ENCODE measurements at places on chromosomes 6 and 20.

- H3K4me1 ChIP-seq: no peaks in the 10 kb centered on the region
- DNase-seq: no peak
- H3K36me3 ChIP-seq: peaks cover 29% of the 10 kb centered on the region
- H3K27ac ChIP-seq: no peak overlapping the region
Observed at GRCh38 chr6:12126051-12126450, 113.9 kb downstream of the HIVEP1 start.

- H3K4me3 ChIP-seq: no peak overlapping the region
- no peak for DNase-seq
- peaks cover 62% of the 10 kb centered on the region for H3K27me3 ChIP-seq
- no peaks in the 10 kb centered on the region for H3K36me3 ChIP-seq
- H3K4me1 ChIP-seq: peaks cover 14% of the 10 kb centered on the region
Observed at GRCh38 chr20:20368418-20369249, 730 bp downstream of the INSM1 start.

DNA sequence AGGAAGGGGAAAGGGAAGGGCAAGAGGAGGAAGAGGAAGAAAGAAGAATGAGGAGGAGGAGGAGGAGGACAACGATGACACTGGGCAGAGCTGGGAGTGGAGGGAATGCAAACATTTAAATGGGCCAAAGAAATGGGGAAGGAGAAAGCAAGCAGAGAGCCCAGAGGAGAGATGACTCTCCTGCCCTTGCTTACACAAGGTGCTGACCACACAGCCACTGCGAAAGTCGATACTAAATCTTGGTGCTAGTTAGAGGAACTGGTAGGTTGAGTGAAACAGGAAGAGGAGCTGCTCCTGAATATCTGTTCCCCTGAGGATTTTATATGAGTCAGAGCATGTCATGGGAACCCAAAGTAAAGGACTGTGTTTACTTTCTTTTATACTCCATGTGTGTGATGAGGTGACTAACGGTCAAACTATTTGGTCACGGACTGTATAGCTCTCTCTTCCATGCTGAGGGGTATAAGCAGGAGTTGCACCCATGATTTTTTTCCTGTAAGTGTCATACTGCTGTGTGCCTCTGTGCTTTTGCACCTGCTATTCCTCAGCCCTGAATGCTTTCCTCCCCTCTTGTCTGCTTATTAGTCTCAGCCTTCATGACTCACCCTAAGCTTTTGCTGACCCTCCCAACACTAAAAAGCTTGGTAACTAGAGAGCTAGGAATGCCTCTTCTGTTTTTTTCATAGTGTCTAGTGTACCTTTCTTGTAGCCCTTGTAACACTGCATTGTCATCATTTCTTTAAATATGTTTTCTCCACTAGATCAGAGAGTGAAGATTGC lies 9.5 kb upstream of the PAQR8 start:
- H3K27ac ChIP-seq: peak overlapping the region; percentile 94
- peak overlapping the region; percentile 56 for H3K4me3 ChIP-seq
- no peak for DNase-seq

DNA sequence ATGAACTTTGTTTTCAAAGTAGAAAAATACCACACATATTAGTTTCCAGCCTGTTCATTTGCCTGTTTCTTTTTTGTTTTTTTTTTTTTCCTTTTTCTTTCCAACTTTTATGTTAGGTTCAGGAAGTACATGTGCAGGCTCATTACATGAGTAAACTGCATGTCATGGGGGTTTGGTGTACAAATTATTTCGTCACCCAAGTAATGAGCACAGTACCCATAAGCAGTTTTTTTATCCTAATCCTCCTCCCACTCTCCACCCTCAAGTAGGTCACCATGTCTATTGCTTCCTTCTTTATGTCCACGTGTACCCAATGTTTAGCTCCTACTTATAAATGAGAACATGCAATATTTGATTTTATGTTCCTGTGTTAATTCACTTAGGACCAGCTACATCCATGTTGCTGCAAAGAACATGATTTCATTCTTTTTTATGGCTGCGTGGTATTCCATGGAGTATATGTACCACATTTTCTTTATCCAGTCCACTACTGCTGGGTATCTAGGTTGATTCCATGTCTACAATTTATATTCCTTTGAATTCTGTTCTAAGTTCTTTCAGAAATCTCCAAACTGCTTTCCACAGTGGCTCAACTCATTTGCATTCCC lies 31.8 kb downstream of the SNX14 start:
- no peaks in the 10 kb centered on the region for H3K4me1 ChIP-seq
- DNase-seq: no peak
- peaks cover 11% of the 10 kb centered on the region for H3K36me3 ChIP-seq

- H3K4me3 ChIP-seq: no peak overlapping the region
- DNase-seq: no peak
- no peak overlapping the region for H3K27ac ChIP-seq
- H3K36me3 ChIP-seq: peaks cover 2% of the 10 kb centered on the region
Observed at GRCh38 chr20:40875116-40876085, 153.2 kb upstream of the TOP1 start.

- H3K4me1 ChIP-seq: peaks cover 4% of the 10 kb centered on the region
- no peak for DNase-seq
- no peak overlapping the region for H3K4me3 ChIP-seq
- H3K27me3 ChIP-seq: no peaks in the 10 kb centered on the region
- H3K27ac ChIP-seq: peak overlapping the region; percentile 10
- H3K36me3 ChIP-seq: no peaks in the 10 kb centered on the region
Observed at GRCh38 chr20:44342248-44342647, 5.4 kb downstream of the R3HDML start.

DNA sequence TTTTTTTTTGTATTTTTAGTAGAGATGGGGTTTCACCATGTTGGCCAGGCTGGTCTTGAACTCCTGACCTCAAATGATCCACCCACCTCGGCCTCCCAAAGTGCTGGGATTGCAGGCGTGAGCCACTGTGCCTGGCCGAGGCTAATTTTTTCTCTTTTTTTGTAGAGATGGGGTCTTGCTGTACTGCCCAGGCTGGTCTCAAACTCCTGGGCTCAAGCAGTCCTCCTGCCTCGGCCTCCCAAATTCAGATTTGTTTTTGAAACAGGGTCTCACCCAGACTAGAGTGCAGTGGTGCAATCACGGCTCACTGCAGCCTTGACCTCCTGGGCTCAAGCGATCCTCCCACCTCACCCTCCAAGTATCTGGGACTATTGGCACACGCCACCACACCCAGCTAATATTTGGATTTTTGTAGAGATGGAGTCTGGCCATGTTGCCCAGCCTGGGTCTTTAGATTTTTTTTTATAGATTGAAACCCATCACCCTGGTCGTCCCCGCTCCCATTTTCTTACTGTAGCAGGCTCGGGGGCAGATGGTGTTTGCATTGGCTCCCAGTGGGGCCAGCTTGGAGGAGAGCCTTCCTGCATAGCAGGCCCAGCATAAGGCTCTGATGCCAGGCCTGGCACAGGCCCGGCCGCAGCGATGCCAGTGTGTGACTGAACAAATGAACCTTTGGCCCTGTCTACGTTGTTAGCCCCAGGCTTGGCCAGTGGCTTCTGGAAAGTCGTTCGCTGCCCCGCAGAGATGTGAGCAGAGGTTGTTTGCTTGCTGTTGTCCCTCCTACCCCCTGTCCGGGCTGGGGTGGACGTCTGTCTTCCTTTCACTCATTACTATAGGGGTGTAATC lies 4.3 kb upstream of the MTG2 start:
- H3K4me3 ChIP-seq: no peak overlapping the region
- no peak overlapping the region for H3K27ac ChIP-seq
- H3K4me1 ChIP-seq: peaks cover 12% of the 10 kb centered on the region
- DNase-seq: peak; percentile 79
- no peaks in the 10 kb centered on the region for H3K27me3 ChIP-seq

DNA sequence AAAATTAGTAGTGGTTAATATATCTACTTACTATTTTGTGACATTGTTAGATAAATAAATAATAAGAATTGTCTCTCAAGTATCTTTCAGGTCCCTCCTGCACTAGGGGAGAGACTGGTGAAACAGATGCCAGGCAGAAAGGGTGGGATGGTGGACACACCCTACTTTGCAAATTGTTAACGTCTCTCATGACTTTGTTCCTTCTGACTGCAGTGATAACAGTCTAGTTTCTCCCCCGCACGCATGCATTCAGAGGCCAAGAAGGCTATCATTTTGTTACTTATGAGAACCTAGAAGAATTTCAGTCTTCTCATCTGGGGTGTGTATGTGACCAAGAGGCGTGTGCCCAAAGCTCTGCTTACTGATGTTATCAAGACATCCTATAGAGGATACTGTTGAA lies 152.3 kb downstream of the EDN1 start:
- DNase-seq: no peak
- H3K27ac ChIP-seq: no peak overlapping the region
- no peak overlapping the region for H3K4me3 ChIP-seq
- peaks cover 3% of the 10 kb centered on the region for H3K36me3 ChIP-seq
- peaks cover under 1% of the 10 kb centered on the region for H3K4me1 ChIP-seq

DNA sequence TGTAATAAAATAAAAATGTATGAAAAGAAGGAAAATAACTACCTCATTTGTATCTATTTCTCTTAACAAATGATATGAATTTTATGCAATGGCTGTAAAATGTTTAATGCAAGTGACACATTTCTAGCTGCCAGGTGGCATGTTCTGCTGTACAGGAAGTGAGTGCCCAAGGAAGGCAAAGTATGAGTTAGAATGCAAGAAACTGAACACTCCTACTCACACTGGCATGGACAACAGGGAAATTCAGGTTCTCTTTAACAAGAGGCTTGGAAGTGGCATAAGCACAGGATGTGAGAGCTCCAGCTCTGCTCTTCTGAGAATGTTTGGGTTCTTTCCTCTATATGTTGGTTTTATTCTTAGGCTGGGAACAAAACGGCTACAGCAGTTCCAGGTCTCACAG lies 20.4 kb upstream of the LAMA4 start:
- no peak overlapping the region for H3K27ac ChIP-seq
- DNase-seq: no peak
- H3K4me1 ChIP-seq: peaks cover 17% of the 10 kb centered on the region
- H3K4me3 ChIP-seq: no peak overlapping the region

DNA sequence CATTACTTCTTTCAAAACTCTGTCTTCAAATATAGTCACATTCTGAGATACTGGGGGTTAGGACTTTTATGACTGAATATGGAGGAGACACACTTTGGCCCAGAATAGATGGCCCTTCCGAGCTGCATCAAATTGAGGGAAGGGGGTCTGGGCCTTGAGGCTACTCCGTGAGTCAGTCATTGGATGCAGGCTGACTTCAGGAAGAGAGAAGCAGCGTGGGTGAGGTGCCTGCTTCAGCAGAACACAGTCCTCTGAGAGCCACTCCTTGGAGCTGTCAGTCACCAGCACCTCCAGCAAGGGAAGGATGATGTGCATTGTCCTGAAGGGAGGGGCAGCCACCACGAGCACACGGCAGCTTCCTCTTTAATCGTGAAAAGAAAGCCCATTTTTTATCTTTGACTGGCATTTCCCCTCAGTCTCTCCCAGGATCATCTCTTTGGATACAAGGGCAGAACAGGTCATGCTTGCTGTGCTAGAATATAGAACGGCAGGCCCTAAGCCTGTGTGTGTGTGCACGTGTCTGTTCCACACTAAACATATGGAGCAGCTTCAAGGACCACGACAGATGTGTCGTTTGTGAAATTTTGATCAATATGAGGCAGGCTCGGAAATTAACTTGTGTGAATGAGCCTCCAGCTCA lies 721.6 kb downstream of the KIF16B start:
- no peaks in the 10 kb centered on the region for H3K36me3 ChIP-seq
- no peaks in the 10 kb centered on the region for H3K4me1 ChIP-seq
- DNase-seq: no peak
- no peak overlapping the region for H3K4me3 ChIP-seq

DNA sequence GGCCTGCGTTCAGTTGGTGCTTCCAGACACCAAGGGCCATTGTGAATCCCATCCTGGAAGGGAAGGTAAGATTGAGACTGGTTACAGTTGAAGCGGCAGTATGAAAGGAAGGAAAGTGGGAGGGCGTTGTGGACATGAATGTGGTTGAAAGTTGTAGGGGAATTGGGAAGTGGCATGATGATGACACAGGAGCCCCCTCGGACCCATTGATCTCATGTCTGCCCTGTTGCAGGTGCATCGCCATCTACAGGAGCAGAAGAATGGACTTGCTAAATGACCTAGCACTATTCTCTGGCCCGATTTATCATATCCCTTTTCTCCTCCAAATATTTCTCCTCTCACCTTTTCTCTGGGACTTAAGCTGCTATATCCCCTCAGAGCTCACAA lies 5.5 kb downstream of the HLA-DQA1 start:
- DNase-seq: no peak
- no peaks in the 10 kb centered on the region for H3K36me3 ChIP-seq
- no peaks in the 10 kb centered on the region for H3K4me1 ChIP-seq
- peaks cover 6% of the 10 kb centered on the region for H3K27me3 ChIP-seq

All from chondrocyte (in vitro differentiated cells).